ENCODE measurements at places on chromosomes 2 and 18.

GRCh38 chr2:215536510-215536909 is 100.6 kb upstream of the FN1 start:
- DNase-seq, result no peak

DNA sequence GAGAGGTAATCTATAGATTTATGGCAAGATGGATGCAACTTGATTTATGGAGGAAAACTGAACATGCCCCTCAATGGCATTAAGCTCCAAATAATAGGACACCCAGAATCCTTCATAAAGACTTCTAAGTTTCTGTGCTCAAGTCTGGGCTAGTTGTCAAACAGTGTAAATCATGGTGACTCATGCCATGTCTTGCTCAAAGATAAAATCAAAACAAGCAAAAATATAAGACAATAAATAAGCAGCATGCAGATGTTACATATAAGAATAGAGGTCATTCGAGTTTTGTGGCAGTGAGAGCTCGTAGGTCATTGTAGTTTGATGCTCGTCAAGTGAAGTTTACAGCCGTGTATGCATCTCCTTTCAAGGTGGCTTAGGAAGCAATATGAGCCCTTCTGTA is 403.2 kb downstream of the THSD7B start:
- peak; percentile 85 for DNase-seq

- DNase-seq, result no peak
Observed at GRCh38 chr2:157760949-157761348, 115.2 kb downstream of the ACVR1 start.

- DNase-seq, result peak; percentile 59
Observed at GRCh38 chr2:173991856-173992588, 26.8 kb upstream of the SP3 start.
